ENCODE measurements at places on chromosomes 6 and 20.

GRCh38 chr6:90534337-90535025 is 52.4 kb downstream of the MAP3K7 start:
- no peak for DNase-seq

- peak; percentile 97 for DNase-seq
Observed at GRCh38 chr6:41705996-41706835, 29.2 kb downstream of the TFEB start.

- DNase-seq = no peak
Observed at GRCh38 chr6:5314191-5314865, 53.0 kb downstream of the FARS2 start.

- DNase-seq = no peak
Observed at GRCh38 chr20:25864326-25864962, 167.8 kb upstream of the ZNF337 start.

GRCh38 chr20:45836841-45837240 is 3.2 kb downstream of the SNX21 start:
- no peak for DNase-seq

DNA sequence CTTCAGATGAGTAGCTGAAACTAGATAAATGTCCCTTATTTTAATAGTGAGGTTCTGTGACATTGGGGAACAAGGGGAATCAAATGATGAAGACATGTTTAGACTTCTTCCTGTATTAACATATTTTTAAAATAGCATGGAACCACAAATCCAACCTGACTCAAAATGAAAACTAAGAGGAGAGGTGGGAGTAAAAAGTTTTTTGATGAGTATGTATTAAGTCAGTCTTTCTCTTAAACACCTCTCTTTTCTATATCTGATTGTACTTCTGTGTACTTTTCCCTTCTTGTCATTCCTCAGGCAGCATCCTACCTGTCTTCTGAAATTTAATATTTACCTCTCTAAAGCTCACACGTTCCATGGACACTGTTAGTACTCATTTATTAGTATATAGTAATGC is 8.7 kb upstream of the SDHAF4 start:
- DNase-seq = no peak

DNA sequence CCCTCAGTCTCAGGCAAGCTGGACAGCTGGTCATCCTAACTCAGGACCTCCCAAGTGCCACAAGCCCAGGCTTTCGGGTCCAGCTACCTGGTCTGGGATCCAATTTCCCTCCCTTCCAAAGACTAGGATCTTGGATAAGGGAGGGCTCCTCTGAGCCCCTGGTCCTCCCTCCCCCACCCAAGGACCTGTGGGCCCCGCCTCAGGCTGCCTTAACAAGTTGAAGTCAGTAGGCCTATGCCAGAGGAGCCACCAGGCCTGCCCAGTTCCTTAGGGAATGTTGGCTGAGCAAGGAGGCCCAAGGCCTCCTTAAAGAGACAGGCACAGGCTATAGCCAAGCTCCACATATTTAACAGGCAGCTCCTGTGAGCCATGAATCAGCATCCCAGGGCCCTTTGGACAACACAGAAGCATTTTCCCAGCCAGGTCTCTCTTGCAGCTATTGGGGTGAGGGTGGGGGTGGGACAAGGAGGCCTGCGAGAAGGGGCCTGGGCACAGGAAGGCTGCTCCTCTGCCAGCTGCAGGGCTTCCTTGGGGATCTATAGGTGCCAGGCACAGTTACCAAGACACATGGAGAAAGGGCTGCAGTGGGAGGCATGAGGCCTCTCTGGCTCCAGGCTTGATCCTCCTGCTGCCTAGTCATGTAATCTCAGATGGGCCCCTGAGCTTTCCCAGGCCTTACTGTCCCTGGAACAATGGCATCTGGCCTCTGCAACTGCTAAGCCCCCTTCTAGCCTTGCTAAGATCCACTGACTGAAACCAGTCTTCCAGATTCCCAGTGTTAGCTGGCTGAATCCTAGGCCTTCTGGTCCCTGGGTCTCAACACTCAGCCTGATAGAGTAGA is 27.4 kb upstream of the NOL4L start:
- DNase-seq = no peak

GRCh38 chr6:126110512-126111270 is 124.4 kb downstream of the TRMT11 start:
- no peak for DNase-seq

DNA sequence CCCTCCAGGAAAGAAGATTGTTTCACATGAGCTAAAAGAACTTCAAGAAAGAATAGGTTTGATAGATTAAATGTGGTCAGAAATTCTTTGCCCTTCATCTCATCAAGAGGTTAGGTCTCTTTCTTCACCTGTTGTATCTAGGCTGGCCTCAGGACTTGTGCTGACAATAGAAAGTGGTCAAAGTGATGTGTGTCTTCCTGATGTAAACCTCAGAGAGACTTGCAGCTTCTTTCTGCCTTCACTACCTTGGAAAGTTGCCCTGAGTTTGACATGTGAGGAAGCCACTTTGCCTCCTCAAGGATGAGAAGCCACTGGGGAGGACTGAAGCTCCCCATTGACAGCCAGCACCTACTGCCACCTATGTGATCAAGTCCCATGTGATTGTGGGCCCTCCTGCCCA is 46.3 kb downstream of the TBPL1 start:
- DNase-seq = no peak

GRCh38 chr20:41697861-41698559 is 79.8 kb upstream of the CHD6 start:
- DNase-seq = peak; percentile 34

- DNase-seq = peak; percentile 86
Observed at GRCh38 chr20:2752567-2753460, 47.6 kb downstream of the CPXM1 start.

DNA sequence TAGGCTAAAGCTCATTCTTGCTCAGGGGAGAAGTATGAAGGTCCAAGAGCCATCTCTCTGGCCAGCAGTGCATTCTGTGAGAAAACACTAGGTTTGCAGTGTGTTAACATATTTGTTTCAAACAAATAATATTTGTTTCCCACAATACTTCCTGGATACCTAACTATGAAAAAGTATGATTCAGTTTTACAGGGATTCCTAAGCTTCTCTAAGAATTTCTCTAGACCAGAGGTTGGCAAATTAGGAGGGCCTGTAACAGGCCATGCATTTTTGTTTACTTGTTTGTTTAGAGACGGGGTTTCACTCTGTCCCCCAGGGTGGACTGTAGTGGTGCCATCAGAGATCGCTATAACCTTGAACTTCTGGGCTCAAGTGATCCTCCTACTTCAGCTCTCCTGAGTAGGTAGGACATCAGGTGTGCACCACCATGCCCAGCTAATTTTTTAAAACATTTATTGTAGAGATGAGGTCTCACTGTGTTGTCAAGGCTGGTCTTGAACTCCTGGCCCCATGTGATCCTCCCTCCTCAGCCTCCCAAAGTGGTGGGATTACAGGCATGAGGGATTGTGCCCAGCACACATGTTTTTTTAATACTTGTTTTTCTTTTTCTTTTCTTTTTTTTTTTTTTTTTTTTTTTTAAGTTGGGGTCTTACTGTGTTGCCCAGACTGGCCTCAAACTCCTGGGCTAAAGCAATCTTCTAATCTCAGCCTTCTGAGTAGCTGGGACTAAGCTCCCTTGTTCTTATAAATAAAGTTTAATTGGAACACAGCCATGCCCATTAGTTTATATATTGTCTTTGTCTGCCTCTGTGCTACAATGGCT is 71.7 kb downstream of the ADGRG6 start:
- no peak for DNase-seq

DNA sequence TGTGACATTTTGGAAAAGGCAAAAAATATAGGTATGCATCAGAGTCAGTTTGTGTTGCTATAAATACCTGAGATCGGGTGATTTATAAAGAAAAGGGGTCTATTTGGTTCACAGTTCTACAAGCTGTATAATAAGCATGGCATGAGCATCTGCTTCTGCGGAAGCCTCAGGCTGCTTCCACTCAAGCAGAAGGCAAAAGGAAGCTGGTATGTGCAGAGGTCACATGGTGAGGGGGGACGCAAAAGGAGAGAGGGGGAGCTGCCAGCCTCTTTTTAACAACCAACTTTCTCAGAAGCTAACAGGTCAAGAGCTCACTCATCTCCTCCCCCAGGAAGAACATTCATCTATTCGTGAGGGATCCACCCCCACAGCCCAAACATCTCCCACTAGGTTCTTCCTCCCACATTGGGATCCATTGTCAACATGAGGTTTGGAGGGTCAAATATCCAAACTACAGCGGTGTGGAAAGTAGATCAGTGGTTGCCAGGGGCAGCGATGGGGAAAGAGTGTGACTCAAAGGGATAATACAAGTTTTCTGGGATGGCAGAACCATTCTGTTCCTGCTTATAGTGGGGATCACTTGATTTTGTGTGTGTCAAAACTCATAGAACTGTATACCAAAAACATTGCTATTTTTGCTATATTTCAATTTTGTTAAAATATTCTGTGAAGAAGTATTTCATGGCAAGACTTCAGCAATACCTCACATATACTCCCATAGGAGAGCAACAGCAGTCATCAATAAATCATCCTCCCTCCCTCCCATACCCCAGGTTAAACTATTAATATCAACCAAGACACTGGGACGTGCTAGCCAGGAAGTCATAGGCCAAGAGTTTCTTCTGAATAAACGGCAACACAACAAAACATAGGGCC is 9.9 kb upstream of the FAM50B start:
- no peak for DNase-seq

GRCh38 chr20:49345524-49345923 is 67.7 kb upstream of the ZNFX1 start:
- DNase-seq = no peak

DNA sequence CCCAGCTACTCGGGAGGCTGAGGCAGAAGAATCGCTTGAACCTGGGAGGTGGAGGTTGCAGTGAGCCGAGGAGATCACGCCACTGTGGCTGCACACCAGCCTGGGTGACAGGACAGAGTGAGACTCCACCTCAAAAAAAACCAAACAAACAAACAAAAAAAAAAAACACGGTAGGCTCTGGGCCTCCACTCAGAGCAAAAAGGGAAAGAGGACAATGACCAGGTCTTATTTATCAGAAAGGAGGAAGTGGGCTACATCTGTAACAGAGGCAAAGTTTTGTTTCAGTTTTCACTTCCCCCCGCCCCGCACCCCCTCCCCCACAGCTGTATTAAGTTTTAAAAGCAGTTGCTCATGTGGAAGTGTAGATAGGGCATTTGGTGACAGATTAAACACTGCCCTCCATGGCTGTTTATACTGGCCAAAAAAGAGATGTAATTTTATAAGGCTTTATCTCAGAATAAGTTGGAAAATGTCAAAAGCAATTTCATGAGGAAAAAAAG is 114.6 kb downstream of the RCAN2 start:
- no peak for DNase-seq

DNA sequence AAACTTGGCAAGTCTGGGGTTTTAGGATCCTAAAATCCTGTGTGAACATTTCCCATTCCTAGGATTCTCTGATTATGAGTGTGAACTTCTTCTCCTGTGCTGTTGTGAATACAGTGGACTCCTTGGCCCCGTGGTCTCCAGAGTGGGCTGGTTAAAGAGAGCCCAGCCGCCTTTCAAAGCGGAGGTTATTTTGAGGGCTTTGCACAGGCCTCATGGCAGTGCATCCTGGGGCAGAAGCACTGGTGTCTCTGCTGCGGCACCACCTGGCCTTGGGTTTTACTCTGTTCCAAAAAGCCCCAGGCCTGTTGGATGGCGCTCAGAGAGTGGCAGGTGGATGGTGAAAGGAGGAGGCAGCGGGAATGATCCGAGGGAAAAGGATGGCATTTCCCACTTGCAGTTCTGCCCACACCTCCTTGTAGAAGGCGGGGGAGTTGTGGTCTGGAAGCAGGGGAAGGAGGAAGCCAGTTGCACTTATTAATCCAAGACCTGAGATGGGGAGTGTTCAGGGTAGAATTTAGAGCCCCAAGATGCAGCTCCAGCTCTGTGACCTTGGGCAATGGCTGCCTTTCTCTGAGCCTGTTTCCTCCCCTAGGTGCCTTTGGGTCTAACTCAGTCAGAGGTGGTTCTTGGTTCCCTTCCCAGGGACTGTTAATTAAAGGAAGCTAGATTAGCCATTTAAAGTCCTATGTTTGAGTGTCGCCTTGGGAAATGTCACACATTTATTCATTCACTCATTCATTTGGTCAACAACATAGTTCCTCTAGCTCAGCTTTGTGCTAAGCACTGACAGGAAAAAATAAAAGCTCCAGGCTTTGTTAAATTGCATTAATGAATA is 22.4 kb downstream of the MMP24 start:
- peak; percentile 33 for DNase-seq

DNA sequence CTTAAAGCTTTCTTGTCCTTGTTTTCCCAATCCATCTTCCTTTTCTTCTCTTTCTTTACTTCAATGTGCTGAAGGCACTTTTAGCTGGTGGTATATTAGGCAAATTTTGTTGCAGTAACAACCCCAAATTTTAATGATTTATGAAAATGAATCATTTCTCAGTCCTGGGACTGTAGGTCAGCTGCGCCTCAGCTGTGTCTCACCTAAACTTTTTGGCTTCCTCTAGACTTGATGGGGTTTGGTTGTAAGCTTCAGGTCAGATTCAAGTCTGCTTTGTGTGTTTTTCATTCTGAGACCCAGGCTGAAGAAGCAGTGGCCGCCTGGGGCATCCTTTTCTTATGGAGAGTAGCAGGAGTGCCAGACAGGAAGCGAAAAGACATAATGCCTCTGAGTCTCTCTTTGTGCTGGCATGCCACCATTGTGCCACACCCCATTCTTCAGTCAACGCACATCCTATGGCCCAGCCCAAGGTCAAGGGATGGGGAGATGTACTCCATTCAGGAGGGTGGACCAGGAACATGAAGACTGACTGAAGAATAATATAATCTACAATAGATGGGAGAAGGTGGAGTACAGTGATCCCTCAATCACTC is 28.9 kb upstream of the CD83 start:
- peak; percentile 17 for DNase-seq

DNA sequence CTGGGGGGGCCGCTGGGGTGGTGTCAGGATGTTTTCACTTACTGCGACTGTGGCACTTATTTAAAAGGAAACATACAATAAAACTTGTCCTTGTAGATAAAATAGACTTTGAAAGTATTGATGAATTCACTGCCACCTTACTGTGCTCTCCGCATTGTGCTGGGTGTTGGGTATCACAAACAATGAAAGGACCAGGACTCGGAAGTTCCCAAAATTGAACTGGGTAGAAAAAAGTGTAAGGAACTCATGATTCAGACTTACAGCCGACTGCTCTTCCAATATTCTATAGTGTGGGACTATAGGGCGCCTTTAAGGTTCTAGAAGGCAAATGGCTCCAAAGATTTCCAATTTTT is 32.1 kb upstream of the ID4 start:
- DNase-seq = no peak

DNA sequence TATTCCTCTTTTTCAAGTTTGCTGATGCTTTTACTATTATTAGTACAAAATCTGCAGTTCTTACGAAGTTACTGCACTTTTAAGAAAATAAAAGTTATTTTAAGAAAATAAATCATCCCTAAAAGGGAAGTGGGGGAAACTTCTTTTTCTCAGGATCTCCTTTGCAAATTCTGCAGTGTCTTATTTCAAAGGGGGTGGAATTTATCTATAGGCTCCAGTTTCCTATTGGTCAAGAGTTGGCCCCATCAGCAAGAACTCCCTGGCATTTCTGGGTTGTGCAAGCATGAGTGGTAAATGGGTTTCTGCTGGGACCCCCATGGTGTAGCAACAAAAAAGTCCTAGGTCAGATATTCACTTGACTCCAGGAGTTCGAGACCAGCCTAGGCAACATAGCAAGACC is 136.3 kb upstream of the PRDM1 start:
- DNase-seq = peak; percentile 51

All from iPS-NIHi11 (cell line).